Forelimb muscle (tissue), 1 donor: ENCODE measurements at places on chromosomes 4 and X. TPM values are rescaled to one million over a fixed set of nuclear protein-coding genes. Genes with fewer than 3 reads are reported as not detected.

DNA sequence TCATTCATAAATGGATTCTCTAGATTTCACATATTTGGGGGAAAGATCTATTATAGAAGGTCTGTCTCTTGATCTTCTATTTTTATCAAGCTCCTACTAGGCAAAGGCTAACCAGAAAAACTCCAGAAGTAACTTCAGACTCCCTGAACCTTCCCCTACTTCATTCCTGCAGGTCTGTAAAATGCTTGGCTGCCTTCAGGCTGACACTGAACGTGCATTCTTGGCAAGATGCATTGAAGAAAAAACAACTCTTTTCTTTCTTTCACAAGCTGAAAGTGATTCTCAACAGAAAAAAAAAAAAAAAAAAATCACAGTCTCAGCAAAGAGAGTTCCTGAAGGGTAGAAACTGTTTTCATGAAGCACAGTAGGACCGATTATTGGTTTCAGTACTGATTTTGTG lies 12.7 kb downstream of the OPHN1 start:
- DNase-seq: no peak

Gene EDNRA
- 23.4 TPM for polyA plus RNA-seq

Gene TSPAN7
- 122 TPM for polyA plus RNA-seq

- DNase-seq: no peak
Observed at GRCh38 chrX:153649178-153649914, 2.3 kb downstream of the DUSP9 start.

Gene FAM9C
- polyA plus RNA-seq: 0.28 TPM

- DNase-seq: no peak
Observed at GRCh38 chrX:16836371-16836770, 33.8 kb downstream of the RBBP7 start.

Gene LRPAP1
- polyA plus RNA-seq: 66.2 TPM

Gene RBMXL3
- polyA plus RNA-seq: not detected

DNA sequence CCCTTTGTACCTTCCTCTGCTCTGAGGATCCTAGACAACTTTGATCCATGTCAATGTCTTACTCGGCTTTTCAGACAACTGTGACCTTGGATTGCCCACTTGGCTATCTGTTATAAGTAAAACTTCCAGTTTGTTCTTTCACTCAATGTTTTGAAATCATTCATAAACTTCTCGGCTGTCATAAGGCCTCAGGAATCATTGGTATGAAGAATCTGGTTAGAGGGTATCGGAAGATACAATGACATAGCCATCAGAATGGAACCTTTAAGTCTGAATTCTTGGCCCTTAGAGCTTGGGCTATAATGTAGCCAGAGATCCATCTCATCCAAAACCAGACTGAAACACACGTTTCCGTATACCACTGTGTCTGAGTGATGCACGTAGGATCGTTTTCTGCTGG lies 59.0 kb upstream of the WDR1 start:
- DNase-seq: no peak

GRCh38 chr4:177573507-177573906 lies 131.3 kb upstream of the AGA start:
- no peak for DNase-seq

Gene CFP
- 3.0 TPM for polyA plus RNA-seq

- no peak for DNase-seq
Observed at GRCh38 chrX:122817321-122817955, 366.6 kb upstream of the GRIA3 start.

DNA sequence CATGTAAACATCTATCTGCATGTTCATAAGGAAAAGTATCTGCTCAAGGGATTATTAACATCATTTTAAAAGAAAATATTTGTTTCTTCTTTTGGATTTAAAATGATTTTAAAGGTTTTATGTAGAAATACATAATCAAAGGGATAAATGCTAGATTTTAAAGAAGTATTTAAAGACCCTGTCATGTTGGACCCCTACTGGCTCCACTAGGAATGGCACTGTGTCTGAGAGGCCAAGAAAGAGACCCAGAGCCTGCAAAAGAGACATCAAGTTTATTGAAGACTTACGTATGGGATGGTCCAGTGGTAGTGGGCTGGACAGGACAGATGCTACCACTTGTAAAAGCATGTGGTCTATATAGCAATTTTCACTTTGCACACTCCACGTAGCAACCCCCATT lies 78.7 kb upstream of the PCDH18 start:
- DNase-seq: no peak

DNA sequence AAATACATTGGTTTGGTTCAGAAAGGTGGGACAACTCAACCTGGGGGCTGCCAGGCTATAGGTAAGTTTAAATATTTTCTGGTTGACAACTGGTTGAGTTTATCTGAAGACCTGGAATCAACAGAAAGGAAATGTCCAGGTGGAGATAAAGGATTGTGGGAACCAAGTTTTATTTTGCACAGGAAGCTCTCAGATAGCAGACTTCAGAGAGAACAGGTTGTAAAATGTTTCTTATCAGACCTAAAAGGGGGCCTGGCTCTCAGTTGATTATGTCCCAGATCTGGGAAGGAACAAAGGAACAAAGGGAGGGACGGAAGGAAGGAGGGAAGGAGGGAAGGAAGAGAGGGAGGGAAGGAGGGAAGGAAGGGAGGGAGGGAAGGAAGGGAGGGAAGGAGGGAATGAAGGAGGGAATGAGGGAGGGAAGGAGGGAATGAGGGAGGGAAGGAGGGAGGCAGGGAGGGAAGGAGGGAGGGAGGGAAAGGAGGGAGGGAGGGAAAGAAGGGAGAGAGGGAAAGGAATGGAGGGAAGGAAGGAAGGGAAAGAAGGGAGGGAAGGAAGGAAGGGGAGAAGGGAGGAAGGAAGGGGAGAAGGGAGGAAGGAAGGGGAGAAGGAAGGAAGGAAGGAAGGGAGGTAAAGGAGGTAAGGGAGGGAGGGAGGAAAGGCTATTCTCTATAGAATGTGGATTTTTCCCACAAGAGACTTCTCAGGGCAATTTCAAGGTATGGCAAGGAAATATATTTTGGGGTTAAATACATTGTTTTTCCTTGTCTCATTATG lies 186.7 kb downstream of the DHRSX start:
- DNase-seq: no peak

GRCh38 chrX:123489011-123489410 lies 243.8 kb downstream of the THOC2 start:
- no peak for DNase-seq

Gene DGAT2L6
- polyA plus RNA-seq: not detected

GRCh38 chr4:74104145-74104544 lies 5.2 kb upstream of the CXCL2 start:
- DNase-seq: no peak

DNA sequence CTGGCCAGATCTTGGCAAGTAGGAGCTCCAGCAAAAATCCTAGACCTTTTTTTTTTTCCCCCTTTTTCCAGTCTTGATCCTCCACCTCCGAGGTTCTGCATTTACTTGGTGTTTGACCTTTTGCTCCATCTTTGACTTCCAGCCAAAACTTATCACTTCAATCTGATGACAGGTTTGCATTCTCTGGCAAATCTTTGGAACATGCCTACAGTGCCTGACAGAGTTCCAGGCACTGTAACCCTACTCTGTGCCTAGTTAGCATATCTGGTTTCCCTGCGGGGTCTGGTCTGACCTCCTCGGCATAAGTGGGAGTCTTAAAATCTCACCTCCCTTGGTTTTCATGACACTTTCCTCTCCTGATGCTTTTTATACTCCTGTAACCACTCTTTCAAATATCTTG lies 39.4 kb upstream of the NR3C2 start:
- no peak for DNase-seq

Gene GAGE1
- not detected for polyA plus RNA-seq

Gene POF1B
- polyA plus RNA-seq: 0.05 TPM
